ENCODE measurements at places on chromosomes 4 and X. TPM values are rescaled to one million over a fixed set of nuclear protein-coding genes. Genes with fewer than 3 reads are reported as not detected.

DNA sequence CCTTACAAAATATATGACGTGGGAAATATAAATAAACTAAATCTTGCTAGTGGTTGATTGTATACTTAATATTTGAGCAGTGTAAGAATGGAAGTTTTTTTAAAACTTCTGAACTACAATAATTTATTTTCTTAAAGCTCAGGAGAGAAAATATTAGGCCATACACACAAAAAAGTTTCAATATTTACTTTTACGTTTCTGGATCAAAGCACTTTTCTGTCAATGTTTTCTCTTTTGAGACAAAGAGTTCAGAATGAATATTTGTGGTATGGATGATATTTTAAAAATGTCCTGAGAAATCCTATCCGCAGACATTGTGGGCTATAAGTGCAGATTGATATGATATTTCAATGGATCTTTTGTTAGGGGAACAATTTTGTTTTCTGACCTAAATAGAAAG, 109.9 kb downstream of the TLL1 start:
- DNase-seq: no peak

GRCh38 chr4:175351473-175351872, 433.3 kb downstream of the ADAM29 start:
- DNase-seq: no peak

The ATP2B3 gene
- total RNA-seq: 0.03 TPM

DNA sequence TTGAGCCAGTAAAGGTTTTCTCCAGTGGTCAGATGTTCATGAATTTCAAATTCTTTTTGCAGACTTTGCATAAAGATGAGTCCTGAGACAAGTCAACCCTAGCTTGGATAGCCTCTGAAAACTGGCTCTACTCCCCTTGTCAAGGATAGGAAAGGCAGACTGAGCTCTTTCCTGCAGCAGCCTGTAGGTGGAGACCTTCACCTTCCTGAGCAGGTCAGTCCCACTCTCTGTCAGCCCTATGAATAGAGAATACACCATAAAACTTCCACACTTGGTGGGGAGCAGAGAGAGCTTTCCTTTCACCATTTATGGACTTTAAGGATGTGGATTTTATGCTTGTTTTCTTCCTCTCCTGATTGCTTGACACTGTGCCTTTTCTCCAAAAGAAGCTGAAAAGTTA, 41.9 kb downstream of the PCDH19 start:
- no peak for DNase-seq

DNA sequence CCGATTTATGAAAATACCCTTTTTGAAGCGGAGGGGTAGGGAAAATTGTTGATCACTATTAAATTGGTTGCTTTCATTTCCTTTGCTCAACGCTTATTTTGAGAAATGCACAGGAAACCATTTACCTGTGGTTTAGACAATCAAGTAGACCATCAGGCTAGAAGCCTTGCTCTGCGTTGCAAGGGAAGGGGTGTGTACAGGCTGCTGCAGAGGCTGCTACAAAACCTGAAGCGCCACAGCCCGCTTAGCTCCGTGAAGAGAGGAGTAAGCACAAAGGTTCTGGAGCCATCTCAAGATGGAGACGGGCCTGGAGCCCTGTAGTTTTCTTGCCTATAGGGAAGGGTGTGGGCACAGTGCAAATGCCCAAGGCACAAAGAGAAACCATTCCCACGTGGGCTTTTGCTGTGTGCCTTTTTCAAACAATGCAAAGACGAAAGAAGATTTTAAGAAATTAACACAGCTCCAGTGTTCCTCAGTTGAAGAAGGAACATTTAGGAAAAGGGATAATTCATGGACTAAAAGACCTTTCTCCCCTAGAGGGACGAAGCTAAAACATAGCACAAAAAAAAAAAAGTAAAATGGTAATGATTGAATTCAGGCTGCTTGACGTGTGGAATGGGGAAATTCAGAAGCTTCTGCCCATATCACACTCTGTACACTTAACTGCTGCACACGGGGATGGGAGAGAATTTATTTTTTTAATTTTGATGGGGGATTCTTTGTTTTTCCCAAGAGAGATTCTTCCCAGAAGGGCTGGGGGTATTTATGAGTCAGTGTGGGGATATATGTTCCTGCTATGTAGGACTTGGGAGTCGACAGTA, 3.5 kb downstream of the TMSB4X start:
- DNase-seq: no peak
